Motor neuron (in vitro differentiated cells): ENCODE measurements at places on chromosomes 13 and 19. TPM values are rescaled to one million over a fixed set of nuclear protein-coding genes. Genes with fewer than 3 reads are reported as not detected.
A peak's percentile ranks its signal among the peaks of the same experiment; 100 is the strongest.

The GIPR gene
- total RNA-seq, result 1.5 and 4.0 TPM in 2 replicates

- no peak for ATAC-seq
These were observed 85.8 kb upstream of the ZNF91 start for GRCh38 chr19:23481043-23481442.

- ATAC-seq, result peak; percentile 78
These were observed 194.8 kb upstream of the ARGLU1 start for GRCh38 chr13:106762708-106763107.

The PRTN3 gene
- 0.31 and 0.54 TPM in 2 replicates for total RNA-seq

The TSSK6 gene
- 0.48 and 0.92 TPM in 2 replicates for total RNA-seq

The CEACAM1 gene
- 0.14 and 2.2 TPM in 2 replicates for total RNA-seq

- peak; percentile 90 for ATAC-seq
These were observed 15.0 kb downstream of the PRODH2 start for GRCh38 chr19:35797663-35798062.

DNA sequence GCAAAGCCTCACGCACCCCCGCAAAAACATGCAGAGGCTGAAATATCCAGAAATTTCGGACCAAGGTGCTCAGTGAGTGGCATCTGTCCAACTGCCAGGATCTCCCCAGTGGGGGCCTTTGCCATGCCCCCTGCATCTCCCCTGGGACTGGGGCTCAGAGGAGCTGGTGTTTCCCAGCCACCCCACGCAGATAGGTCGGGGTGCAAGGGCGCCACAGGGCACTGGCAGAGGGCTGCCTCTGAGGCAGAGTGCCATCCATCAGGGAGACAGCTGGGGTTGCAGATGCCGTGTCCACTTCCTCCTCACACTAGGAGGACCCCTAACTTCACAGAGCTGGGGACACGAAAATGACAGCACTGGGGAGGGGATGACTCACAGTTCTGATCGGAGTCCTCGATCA is 26.3 kb downstream of the IZUMO4 start:
- no peak for ATAC-seq
